ENCODE measurements at places on chromosomes 4 and X. TPM values are rescaled to one million over a fixed set of nuclear protein-coding genes. Genes with fewer than 3 reads are reported as not detected.

- DNase-seq: no peak
These were observed 118.3 kb downstream of the RELL1 start for GRCh38 chr4:37567836-37568235.

DNA sequence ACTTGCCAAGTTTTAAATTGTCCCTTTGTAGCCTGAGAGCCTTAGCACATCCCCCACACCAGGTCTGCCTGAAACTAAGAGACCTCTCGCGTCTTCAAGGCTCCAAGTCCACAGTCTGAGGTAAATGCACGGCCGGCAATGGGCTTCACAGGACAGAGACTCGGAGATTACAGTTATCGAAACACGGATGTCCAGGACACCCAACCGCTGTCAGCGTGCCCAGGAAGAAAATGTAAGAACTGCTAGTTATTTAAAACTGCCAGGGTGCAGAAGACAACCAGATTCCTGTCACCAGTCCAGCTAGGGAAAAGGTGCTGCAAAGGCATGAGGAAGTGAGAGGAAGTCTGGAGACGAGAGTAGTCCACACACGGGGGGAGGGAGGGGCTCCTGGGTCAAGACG lies 28.9 kb downstream of the ZNF827 start:
- DNase-seq: no peak

GRCh38 chr4:100366213-100366612 lies 151.6 kb downstream of the EMCN start:
- no peak for DNase-seq

DNA sequence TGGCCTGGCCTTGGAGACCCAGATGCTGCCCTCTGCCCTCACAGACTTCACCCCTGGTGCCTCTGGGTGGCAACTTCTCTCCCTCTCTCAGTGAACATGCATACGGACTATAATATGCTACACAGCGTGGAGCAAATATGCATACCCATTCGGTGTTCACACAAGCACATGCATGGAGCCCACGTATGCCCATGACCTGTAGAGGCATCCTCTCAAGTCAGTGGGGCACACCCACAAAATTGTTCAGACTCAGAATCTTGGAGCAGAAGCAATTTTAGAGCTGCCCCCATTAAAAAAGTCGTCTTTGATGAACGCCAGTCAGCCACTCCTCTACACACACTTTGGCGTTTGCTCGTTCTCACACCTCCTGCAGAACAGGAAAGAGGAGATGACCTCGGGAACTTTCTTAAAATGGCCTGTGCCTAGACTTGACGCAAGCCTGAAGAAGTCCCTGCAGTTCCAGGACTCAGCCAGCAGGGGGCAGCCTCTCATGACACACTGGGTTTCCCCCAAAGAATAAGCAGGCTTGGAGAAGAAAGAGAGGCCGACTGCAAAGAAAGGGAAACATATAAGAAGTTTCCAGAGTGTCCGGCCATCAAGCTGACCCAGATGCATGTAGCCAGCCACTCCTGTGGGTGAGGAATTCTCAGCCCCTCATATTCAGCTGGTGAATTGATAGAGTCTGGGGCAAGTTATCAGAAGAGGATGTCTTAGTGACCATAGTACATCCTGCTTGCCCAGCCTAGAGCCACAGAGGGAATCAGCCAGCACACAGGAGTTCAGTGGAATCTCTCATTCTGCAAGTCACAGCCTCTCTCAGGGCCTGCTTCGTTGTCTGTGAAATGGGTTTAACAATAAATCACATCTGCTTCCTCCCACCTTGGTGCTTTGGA lies 17.3 kb downstream of the APLN start:
- DNase-seq: peak; percentile 72

DNA sequence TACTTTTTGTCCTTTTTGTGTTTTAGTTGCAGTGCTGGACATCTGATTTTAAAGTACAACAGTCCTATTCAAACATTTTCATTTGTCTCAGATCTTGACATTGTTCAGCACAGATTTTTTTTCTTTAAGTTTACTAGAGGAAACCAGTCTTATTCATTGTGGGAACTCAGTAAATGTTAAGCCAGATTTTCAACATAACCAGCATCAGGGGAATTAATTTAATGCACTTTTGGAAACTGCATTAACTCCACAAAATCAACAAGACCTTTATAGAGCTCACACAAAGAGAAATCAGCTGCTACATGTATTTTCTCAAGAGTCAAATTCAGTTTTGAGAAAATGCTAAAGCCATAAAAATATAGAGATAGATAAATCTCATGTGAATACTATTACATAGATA lies 9.9 kb downstream of the CPE start:
- DNase-seq: no peak

The GC gene
- total RNA-seq: not detected

DNA sequence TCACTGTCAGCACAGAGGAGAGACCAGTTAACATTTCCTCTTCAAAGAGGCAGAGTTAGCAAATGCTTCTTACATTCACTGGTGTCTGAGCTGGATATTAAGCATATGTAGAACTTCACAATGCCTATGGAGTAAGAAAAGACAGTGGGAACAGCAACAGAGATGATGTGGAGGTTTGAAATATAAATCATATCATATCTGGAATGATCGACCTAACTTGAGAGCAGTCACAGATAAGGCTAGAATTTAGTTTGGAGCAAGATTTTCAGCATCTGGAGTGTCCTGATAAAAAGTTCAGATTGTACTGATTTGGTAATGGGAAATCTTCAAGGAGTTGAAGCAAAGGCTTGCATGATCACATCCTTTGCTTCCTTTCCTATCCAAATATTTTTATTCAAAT lies 90.5 kb upstream of the ANKRD50 start:
- DNase-seq: no peak

The CYLC1 gene
- not detected for total RNA-seq

DNA sequence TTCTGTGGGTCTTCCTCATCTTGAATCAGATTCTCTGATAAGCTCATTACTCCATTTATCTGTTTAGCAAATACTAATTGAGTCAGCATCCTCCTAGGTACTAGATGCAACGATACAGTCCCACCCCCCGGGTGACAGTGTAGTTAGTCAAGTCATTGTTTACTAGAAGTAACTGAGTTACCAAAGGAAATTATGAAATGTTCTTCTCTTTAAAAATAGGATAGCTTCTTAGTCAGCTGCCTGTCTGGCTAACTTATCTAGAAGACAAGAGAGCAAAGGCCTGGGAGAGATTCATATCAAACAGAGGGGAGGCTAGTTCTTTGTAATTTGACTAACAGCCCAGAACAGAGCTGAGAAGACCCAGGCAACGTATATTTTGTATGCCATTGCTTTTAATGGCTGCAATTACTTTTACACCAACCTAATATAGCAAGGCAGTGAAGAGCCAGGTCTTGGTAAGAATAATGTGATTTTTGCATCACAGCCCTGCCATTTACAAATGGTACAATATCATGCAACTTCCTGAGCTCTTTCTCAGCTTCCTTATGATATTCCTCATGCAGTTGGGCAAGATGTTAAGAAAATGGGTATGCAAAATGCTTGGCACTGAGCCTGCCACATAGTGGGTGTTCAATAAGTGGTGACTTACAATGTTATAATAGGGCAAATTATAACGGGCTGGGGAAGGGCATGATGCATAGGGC lies 149.9 kb downstream of the CHIC2 start:
- DNase-seq: no peak

The RS1 gene
- not detected for total RNA-seq

The ZNF185 gene
- total RNA-seq: 20.5 TPM

DNA sequence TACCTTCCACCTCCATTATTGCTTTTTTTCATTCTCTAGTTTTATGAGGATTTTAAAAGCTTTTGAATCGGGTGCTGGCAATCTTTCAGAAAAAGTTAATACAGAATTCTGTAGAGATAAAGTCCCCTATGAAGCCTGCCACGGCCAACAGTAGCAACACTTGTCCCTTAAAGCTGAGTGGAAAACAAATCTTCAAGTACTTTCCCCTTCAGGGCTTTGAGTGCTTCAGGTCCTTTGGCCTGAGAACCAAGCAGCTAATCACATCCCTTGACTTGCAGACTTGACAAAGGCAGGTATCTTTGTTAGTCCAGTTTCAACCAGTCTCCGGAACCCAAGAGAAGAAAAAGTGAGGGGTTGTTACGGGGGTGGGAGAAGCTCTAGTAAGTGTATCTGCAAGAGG lies 144.4 kb downstream of the ATG4A start:
- no peak for DNase-seq

The ZNF518B gene
- total RNA-seq: 21.8 TPM

DNA sequence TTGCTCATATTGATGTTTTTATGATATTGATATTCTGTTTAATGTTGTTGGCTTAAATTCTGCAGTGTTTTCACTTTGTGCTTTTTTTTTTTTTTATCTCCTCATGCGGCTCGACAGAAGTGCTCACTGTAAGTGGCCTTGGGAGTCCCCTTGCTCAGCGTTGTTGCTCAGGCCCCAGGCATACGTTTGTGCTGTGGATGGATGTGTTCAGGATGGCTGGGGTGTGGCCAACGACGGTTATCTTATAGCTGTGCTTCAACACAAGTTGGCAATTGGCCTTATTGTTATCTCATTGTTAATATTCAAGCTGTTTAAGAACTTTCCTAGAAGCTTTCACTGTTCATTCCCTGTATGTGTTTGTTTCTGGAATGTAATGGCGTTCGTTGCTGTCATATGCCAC lies 36.4 kb upstream of the CLCN4 start:
- DNase-seq: no peak

The PFKFB1 gene
- 0.27 TPM for total RNA-seq

The SLC10A6 gene
- total RNA-seq: under 0.01 TPM

- DNase-seq: no peak
These were observed 17.5 kb downstream of the MAML3 start for GRCh38 chr4:140136509-140136908.

GRCh38 chrX:54042609-54043021 lies 1.7 kb downstream of the PHF8 start:
- peak; percentile 65 for DNase-seq

DNA sequence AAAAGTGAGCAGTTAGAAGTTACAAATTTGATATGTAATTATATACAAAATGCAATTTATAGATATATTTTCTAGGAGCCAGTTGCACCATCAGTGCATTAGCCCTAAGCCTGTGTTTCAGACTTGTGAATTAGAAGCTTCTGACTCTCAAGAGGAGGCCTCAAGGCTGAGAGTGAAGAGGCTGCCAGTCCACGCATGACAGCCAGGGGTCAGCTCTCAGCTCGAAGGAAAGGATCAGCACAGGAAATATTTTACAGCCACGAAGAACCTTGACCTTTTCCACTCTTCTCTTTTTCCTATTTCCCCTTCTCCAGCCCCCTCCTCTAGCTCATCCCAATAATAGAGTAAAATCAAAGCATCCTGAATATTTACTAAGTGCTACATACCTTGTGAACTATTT lies 642.4 kb downstream of the TRIML1 start:
- DNase-seq: peak; percentile 24

GRCh38 chrX:69371159-69371558 lies 133.0 kb upstream of the NALF2 start:
- DNase-seq: no peak

DNA sequence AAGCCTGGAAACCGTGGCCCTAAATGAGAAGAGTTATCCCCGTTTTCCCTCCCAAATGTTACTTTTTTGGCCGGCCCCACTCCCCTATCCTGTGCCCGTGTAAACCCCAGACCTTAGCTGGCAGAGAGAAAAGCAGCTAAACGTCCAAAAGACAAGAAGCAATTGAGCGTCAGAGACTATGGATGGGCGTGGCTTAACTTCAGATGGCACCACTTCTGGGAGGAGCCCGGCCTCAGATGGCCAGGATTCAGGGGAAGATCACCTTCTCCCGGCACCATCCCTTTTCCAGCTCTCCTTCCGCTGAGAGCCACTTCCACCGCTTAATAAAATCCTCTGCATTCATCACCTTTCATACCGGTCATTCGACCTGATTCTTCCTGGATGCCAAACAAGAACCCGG lies 350.1 kb upstream of the PCDH7 start:
- no peak for DNase-seq

The XAGE1A gene
- total RNA-seq: not detected

All from hematopoietic multipotent progenitor cell (in vitro differentiated cells).